ENCODE measurements at places on chromosomes 7 and 10.

GRCh38 chr10:61047081-61047480, 103.1 kb upstream of the RHOBTB1 start:
- DNase-seq: no peak

DNA sequence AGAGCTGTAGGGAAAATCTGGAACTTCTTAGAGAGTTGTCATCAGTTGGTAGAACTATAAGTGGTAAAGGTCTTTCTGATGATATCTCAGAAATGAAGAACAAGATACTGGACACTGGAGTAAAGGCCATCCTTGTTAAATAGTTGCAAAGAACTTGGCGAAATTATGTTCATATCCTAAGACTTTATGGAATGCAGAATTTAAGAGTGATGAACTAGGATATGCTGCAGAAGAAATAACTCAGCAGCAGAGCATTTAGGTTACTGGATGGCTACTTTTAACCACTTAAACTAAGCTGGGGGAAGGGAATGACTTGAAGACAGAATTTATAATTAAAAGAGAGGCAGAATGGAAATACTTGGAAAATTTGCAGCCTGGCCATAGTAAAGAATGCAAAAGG, 23.7 kb downstream of the PTEN start:
- no peak for DNase-seq

- DNase-seq: peak; percentile 54
These were observed 95.0 kb upstream of the DDC start for GRCh38 chr7:50660040-50660829.

- DNase-seq: no peak
These were observed 24.0 kb upstream of the XPNPEP1 start for GRCh38 chr10:109947111-109947920.

DNA sequence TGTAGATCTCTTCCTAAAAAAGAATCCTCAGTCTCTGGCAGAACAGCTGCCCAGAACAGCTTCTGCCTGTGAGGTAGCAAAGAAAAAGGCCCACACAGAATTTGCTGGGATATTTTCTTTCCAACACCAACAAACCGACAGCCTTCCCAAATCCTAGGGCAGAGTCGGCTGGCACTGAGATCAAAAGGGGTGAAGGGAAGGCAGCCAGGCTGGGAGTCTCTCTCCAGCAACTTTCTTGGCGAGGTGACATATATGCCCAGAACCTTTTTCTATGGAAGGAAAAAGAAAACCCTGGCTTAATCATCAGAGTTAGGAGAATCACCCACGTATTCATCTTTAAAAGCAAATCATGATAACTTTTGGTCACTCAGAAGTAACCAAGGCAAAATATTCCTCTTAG, 279.6 kb downstream of the DNAJB6 start:
- no peak for DNase-seq

DNA sequence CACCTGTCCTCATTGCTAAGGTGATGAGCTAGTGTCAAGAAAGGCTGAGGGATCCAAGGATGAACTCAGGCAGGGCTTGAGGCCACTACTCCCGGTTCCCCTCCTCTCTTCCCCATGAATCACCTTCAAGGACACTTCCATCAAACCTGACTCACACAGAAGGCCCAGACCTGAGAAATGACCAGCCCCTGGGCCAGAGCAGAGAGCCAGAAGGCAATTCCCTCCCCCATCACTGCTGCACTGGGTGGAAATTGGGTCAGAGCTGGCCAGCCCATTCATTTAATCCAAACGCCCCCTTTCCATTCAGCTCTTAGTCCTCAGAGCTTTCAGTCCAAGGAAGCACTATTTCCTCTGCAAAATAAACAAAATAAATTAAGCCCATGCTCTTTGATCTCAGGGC, 182.0 kb downstream of the KCNMA1 start:
- DNase-seq: no peak
